ENCODE measurements at places on chromosomes 12 and 14.
A peak's percentile ranks its signal among the peaks of the same experiment; 100 is the strongest.

- peaks cover 5% of the 10 kb centered on the region for H3K4me1 ChIP-seq
- DNase-seq = no peak
- no peak overlapping the region for H3K27ac ChIP-seq
- H3K36me3 ChIP-seq = no peaks in the 10 kb centered on the region
- H3K27me3 ChIP-seq = no peaks in the 10 kb centered on the region
- no peak overlapping the region for H3K4me3 ChIP-seq
These were observed 57.2 kb downstream of the SYNE2 start for GRCh38 chr14:63909984-63910383.

DNA sequence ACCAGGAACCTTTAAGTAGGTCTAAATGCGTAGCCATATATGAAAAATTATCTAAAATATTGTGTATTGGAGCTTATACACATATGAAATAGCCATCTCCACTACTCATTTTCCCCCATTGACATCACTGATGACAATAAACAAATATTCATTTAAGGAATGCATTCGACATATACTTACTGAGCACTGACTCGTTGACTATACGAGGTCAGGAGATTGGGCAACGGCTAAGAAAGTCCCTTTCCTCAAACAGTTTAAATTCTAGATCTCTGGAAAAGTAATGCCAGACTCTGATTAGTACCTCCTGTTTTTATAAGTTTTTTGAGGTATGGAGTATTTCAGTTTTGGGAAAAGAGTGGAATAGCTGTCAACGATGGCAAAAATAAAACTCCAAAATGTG is 139.4 kb upstream of the DIO2 start:
- no peak overlapping the region for H3K4me3 ChIP-seq
- DNase-seq = no peak
- H3K27ac ChIP-seq = no peak overlapping the region
- H3K4me1 ChIP-seq = no peaks in the 10 kb centered on the region
- H3K36me3 ChIP-seq = no peaks in the 10 kb centered on the region

DNA sequence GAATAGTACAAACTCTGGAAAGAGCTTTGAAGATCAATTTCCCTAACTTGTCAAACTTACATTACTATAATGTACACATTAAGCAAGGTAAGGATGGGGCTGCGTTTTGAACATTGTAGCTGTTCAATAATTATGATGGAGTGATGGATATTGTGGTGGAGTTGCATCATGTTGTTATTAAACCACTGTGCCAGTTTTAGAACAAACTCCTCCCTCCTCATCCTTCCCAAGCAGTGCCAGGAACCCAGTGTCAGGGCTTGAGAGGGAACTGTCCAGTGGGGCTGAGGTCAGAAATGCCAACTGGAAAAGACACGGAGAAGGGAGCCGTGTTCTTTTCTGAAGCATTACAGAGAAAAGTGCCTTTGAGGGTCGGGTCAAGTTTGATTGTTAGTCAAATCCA is 31.9 kb upstream of the PAPOLA start:
- H3K36me3 ChIP-seq = no peaks in the 10 kb centered on the region
- DNase-seq = no peak
- H3K27me3 ChIP-seq = no peaks in the 10 kb centered on the region
- H3K4me1 ChIP-seq = no peaks in the 10 kb centered on the region

GRCh38 chr14:41699486-41699885 is 92.8 kb downstream of the LRFN5 start:
- DNase-seq = no peak
- no peaks in the 10 kb centered on the region for H3K4me1 ChIP-seq
- no peak overlapping the region for H3K27ac ChIP-seq
- H3K27me3 ChIP-seq = no peaks in the 10 kb centered on the region
- H3K4me3 ChIP-seq = no peak overlapping the region

GRCh38 chr12:111270239-111270638 is 98.7 kb downstream of the PHETA1 start:
- H3K4me1 ChIP-seq = no peaks in the 10 kb centered on the region
- H3K4me3 ChIP-seq = no peak overlapping the region
- no peaks in the 10 kb centered on the region for H3K36me3 ChIP-seq
- peaks cover 25% of the 10 kb centered on the region for H3K27me3 ChIP-seq
- no peak for DNase-seq

DNA sequence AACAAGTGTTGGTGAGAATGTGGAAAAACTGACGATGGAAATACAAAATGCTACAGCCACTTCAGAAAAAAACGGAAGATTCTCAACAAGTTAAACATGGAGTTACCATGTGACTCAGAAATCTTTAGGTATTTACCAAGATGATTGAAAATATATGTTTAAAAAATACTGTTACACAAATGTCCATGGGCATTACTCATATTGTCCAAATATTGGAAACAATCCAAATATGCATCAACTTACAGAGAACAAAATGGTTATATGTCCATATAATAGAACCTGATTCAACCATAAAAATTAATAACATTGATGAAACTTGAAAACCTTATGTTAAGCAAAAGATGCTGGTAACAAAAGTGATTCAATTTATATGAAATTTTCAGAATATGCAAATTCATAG is 1057.7 kb upstream of the TMEM132C start:
- H3K27me3 ChIP-seq = no peaks in the 10 kb centered on the region
- no peaks in the 10 kb centered on the region for H3K36me3 ChIP-seq
- H3K4me1 ChIP-seq = no peaks in the 10 kb centered on the region
- no peak overlapping the region for H3K27ac ChIP-seq
- no peak for DNase-seq

- no peaks in the 10 kb centered on the region for H3K4me1 ChIP-seq
- no peaks in the 10 kb centered on the region for H3K36me3 ChIP-seq
- H3K27me3 ChIP-seq = no peaks in the 10 kb centered on the region
- no peak overlapping the region for H3K27ac ChIP-seq
- no peak overlapping the region for H3K4me3 ChIP-seq
These were observed 708.0 kb downstream of the MED13L start for GRCh38 chr12:115569345-115570068.

DNA sequence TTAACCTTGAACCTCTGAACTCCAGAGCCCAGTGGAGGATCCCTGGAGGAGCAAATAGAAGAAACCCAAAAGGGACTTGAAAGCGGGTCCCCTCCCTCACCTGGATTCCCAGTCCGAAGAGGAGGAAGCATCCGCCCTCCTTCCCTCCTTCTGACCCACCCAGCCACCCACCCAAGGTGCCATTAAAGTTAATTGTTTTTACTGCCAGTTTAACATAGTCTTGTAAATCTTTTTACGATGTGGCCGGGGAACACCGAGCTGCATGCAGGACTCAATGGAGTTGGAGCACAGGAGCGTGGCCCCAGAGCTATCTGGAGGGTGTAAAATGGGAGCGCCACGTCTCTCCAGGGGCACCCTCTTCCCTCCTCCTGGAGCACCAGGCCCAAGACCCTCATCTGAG is 49.9 kb upstream of the TBX3 start:
- no peaks in the 10 kb centered on the region for H3K36me3 ChIP-seq
- H3K4me3 ChIP-seq = no peak overlapping the region
- no peak overlapping the region for H3K27ac ChIP-seq

DNA sequence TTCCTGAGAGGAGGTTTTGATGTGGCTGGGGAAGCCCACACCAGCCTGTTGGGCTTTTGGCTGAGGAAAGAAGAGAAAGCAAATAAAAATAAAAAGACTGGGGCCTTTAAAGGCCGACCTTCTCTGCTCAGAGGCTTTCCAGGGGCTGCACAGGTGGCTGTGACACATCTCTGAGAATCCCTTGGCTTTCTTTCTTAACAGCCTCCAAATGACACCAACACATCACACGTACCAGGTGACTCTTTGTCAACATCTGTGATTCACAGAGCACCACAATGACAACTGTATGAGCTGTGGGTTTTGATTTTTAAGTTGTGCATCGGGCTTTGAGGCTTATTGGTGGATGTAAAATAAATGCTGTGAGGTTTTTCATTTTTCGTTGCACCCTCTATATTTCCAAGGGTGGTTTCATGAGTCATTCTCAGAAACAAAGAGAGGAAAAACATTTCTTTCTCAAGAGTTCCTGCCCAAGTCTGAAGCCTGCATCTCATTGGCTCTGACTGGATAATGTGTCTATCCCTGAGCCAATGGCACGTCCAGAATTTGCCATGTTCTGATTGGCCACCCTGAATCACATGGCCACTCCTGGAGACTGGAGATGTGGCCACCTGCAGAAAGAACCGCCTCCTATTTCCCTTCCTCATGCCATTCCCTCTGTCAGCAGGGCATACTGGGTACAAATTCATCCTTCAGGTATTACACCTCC is 349.0 kb downstream of the GLT1D1 start:
- no peaks in the 10 kb centered on the region for H3K27me3 ChIP-seq
- no peaks in the 10 kb centered on the region for H3K36me3 ChIP-seq
- H3K4me1 ChIP-seq = no peaks in the 10 kb centered on the region
- H3K4me3 ChIP-seq = no peak overlapping the region
- no peak for DNase-seq

DNA sequence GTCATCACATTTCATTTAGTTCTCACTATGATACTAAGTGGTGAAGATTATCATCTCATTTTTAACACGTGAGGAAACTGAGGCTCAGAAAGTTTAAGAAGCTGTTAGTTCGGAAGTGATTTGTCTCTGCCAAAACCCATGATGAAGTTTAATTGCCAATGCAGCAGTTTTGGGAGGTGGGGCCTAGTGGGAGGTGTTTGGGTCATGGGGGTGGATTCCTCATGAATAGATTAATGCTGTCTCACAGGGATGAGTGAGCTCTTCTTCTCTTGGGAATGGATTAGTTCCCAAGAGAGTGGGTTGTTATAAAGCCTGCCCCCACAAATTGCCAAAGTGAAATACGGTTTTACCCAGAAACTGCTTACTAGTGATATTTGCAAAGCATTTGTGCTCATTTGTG is 91.5 kb upstream of the IGF1 start:
- H3K4me3 ChIP-seq = no peak overlapping the region
- H3K36me3 ChIP-seq = no peaks in the 10 kb centered on the region

- H3K4me1 ChIP-seq = no peaks in the 10 kb centered on the region
- no peak overlapping the region for H3K27ac ChIP-seq
- no peak for DNase-seq
- peaks cover 37% of the 10 kb centered on the region for H3K36me3 ChIP-seq
- no peaks in the 10 kb centered on the region for H3K27me3 ChIP-seq
These were observed 32.9 kb downstream of the TCHP start for GRCh38 chr12:109932878-109933503.

DNA sequence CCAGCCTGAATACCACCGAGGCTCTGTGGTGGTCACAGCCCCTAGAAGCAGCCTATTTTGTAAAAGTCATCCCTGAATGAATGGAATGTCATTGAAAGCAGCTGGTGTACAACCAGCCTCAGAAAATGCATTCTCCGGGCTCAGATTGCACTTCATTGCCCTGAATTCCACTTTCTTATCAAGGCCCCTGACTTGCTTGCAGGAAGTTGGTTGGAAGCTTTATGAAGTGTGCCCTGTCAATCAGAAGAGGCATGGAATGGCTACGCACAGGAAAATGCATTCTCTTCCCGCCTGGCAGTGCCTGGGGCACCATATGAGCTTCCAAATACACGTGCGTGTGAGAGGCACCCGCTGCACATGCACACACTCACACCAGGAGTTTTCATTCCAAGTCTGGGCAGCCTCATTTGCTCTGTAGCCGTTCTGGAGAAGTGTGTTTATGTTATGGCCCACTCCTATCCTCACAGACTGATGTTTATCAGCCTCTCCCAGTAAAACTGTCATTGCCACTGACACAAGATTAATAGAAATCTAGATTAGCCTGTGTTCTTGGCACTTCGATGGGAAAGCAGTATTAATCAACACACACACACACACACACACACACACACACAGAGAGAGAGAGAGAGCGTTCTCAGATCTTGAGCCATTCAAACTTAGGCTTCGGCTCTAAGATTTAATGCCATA is 63.9 kb downstream of the NUAK1 start:
- H3K27ac ChIP-seq = no peak overlapping the region
- H3K27me3 ChIP-seq = peaks cover 24% of the 10 kb centered on the region
- H3K4me1 ChIP-seq = no peaks in the 10 kb centered on the region
- no peaks in the 10 kb centered on the region for H3K36me3 ChIP-seq

- peaks cover 44% of the 10 kb centered on the region for H3K27me3 ChIP-seq
- H3K4me3 ChIP-seq = no peak overlapping the region
- H3K36me3 ChIP-seq = no peaks in the 10 kb centered on the region
- no peak for DNase-seq
- no peak overlapping the region for H3K27ac ChIP-seq
- H3K4me1 ChIP-seq = peaks cover under 1% of the 10 kb centered on the region
These were observed 70.2 kb upstream of the TBX5 start for GRCh38 chr12:114476159-114476558.

GRCh38 chr12:12176402-12176801 is 90.4 kb downstream of the LRP6 start:
- H3K36me3 ChIP-seq = no peaks in the 10 kb centered on the region
- H3K27me3 ChIP-seq = no peaks in the 10 kb centered on the region
- no peak overlapping the region for H3K27ac ChIP-seq
- DNase-seq = no peak
- peaks cover 19% of the 10 kb centered on the region for H3K4me1 ChIP-seq

DNA sequence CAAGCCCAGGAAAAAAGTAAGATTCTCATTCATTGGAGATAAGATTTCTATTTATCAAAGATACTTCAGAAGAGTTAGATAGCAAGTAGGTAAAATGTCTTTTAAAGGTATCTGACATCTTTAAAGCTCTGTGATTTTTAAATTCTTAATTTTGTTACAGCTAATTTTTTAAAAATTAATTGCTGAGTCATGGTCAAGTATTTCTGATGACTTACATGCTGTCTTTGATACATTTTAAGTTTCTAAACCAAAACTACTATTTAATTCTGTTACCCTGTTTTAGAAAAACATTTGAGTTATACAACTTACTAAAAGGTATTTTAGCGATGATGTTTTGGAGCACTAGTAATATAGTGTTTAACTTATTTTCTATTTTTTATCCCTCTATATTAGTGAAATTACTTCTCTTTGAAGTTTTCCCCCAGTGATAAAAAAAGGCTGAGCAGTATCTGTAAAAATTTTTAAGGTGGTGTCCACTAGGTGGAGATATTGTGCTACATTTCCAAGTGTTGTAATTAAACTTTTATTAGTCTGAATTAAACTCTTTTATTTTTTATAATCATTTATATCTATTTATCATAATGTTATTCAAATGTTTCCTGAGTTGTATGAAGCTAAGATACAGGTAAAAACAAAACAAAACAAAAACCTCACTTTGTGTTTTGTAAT is 11.5 kb downstream of the ALG10 start:
- H3K4me3 ChIP-seq = no peak overlapping the region
- DNase-seq = no peak
- no peak overlapping the region for H3K27ac ChIP-seq
- H3K4me1 ChIP-seq = no peaks in the 10 kb centered on the region

- H3K27me3 ChIP-seq = no peaks in the 10 kb centered on the region
- H3K27ac ChIP-seq = no peak overlapping the region
- no peak overlapping the region for H3K4me3 ChIP-seq
- peaks cover 9% of the 10 kb centered on the region for H3K36me3 ChIP-seq
These were observed 44.4 kb upstream of the TCL1A start for GRCh38 chr14:95758331-95758730.

DNA sequence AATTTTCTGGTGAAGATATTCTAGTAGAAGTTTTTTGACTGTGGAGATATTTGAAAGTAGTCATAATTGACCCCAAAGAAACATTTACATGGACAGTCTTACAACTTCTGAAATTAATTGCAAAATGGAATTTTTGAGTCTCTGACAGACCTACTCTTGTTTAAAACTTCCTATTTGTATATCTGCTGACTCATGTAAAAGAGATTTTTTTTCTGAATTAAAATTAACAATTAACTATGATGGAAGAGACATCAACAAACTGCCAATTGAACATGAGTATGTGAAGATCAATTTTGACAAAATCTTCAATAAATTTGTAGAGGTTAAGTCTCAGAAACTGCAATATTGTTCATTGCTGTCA is 108.5 kb upstream of the MAX start:
- no peak overlapping the region for H3K27ac ChIP-seq
- no peak overlapping the region for H3K4me3 ChIP-seq
- H3K4me1 ChIP-seq = peaks cover 82% of the 10 kb centered on the region
- H3K27me3 ChIP-seq = no peaks in the 10 kb centered on the region
- no peaks in the 10 kb centered on the region for H3K36me3 ChIP-seq

- peak overlapping the region; percentile 88 for H3K27ac ChIP-seq
- no peak for DNase-seq
- no peaks in the 10 kb centered on the region for H3K27me3 ChIP-seq
- H3K36me3 ChIP-seq = no peaks in the 10 kb centered on the region
- peaks cover 10% of the 10 kb centered on the region for H3K4me1 ChIP-seq
These were observed 12.6 kb upstream of the ABHD12B start for GRCh38 chr14:50859296-50859624.

Data from stimulated activated naive B cell treated with anti-CD40 and anti-IgM and Interleukin-4, amounts not matched to agents 10 μg/mL and 1 μg/mL and 100 μg/mL, for 72 hours (primary cell).